ENCODE measurements at places on chromosomes 3 and 15. TPM values are rescaled to one million over a fixed set of nuclear protein-coding genes. Genes with fewer than 3 reads are reported as not detected.

- no peaks in the 10 kb centered on the region for H3K36me3 ChIP-seq
Observed at GRCh38 chr15:46126581-46126980, 491.8 kb downstream of the SQOR start.

- no peaks in the 10 kb centered on the region for H3K36me3 ChIP-seq
- no peak for DNase-seq
- H3K27me3 ChIP-seq, result peaks cover 4% of the 10 kb centered on the region
- no peaks in the 10 kb centered on the region for H3K4me1 ChIP-seq
- H3K4me3 ChIP-seq, result no peak overlapping the region
- no peak overlapping the region for H3K27ac ChIP-seq
Observed at GRCh38 chr3:73141525-73141924, 80.1 kb downstream of the EBLN2 start.

DNA sequence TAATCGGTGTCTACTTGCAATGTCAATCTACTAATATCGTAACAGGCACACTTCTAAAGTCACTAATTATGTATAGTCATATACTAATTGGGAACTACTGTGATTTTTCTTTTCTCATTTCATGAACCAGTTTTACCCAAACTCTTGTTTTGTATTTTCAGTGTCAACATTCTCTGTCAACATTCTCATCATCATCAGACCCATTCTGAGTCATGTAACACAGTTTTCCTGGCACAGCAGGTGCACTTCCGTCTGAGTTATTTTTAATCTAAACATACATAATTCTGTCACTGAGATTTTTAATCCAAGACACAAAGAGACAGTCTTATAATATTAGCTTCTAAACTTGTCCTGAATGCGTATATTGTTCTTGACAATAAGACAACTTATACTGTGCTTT, 205.1 kb upstream of the EIF1B start:
- H3K4me1 ChIP-seq, result no peaks in the 10 kb centered on the region
- no peak for DNase-seq
- H3K27me3 ChIP-seq, result peaks cover 3% of the 10 kb centered on the region
- H3K36me3 ChIP-seq, result no peaks in the 10 kb centered on the region

- H3K4me1 ChIP-seq, result peaks cover 50% of the 10 kb centered on the region
- no peak for DNase-seq
- H3K4me3 ChIP-seq, result no peak overlapping the region
- peak overlapping the region; percentile 74 for H3K27ac ChIP-seq
- peaks cover 13% of the 10 kb centered on the region for H3K36me3 ChIP-seq
- H3K27me3 ChIP-seq, result no peaks in the 10 kb centered on the region
Observed at GRCh38 chr3:72629191-72629631, 219.0 kb downstream of the SHQ1 start.

DNA sequence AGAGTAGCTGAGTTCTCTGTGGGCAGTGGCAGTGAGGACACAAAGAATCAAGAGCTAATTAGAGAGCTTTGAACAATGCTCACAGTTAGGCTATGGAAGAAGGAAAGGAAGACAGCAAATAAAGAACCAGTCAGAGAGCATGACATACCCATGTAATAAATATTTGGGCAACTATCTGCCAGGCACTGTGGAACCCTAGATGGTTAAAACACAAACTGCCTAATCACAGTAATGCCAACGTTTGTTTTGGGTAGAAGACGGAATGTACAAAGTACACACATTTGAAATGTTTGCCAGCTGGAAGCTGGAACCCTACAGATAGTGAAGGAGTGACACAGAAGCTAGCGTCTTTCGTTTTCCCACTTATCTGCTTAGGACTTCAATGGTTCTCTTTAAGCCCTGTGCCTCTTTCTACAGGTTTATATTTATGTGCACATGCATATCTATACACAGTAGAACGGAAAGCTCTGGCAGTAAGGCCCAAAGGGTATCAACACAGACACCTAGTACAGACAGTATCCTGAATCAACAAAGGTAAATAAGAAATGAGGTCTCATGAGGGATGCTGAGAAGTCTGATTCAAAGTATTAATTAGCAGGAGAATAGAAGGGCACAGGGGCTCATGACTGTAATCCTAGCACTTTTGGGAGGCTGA, 44.6 kb downstream of the ANKRD28 start:
- H3K4me3 ChIP-seq, result no peak overlapping the region
- H3K36me3 ChIP-seq, result peaks cover 62% of the 10 kb centered on the region
- no peaks in the 10 kb centered on the region for H3K27me3 ChIP-seq
- H3K27ac ChIP-seq, result no peak overlapping the region

GRCh38 chr3:138946663-138947494, at the start of the genes FOXL2 and FOXL2NB:
Gene FOXL2 (minus strand): TSS chr3:138947137. CDS start chr3:138946722, 415 bp downstream.
Gene FOXL2NB (plus strand): TSS chr3:138947217. CDS start chr3:138947365, 148 bp downstream.
- DNase-seq, result no peak
- H3K4me1 ChIP-seq, result peaks cover 31% of the 10 kb centered on the region
- H3K27me3 ChIP-seq, result peaks cover 87% of the 10 kb centered on the region
- peak within 1 kb of the TSS; percentile 46 for H3K27ac ChIP-seq
- peaks cover 2% of the 10 kb centered on the region for H3K36me3 ChIP-seq
- H3K4me3 ChIP-seq, result peak within 1 kb of the TSS; percentile 41

- no peak overlapping the region for H3K27ac ChIP-seq
- DNase-seq, result no peak
- H3K4me3 ChIP-seq, result no peak overlapping the region
- no peaks in the 10 kb centered on the region for H3K4me1 ChIP-seq
- no peaks in the 10 kb centered on the region for H3K36me3 ChIP-seq
Observed at GRCh38 chr15:71103102-71103676, 12.1 kb upstream of the THSD4 start.

- DNase-seq, result peak; percentile 64
- H3K4me3 ChIP-seq, result peak overlapping the region; percentile 36
- H3K36me3 ChIP-seq, result peaks cover 3% of the 10 kb centered on the region
- H3K27me3 ChIP-seq, result no peaks in the 10 kb centered on the region
- peaks cover 80% of the 10 kb centered on the region for H3K4me1 ChIP-seq
Observed at GRCh38 chr15:50880651-50881114, 27.8 kb upstream of the AP4E1 start.

PLAAT1 gene
- not detected for total RNA-seq

ST3GAL6 gene
- 0.12 TPM for total RNA-seq

BCL6 gene
- total RNA-seq, result 12.1 TPM

FGD5 gene
- total RNA-seq, result not detected

DNASE1L3 gene
- total RNA-seq, result not detected

MCTP2 gene
- total RNA-seq, result 67.2 TPM

REC114 gene
- not detected for total RNA-seq

ISLR gene
- not detected for total RNA-seq

All from activated CD8-positive, alpha-beta memory T cell treated with anti-CD3 and anti-CD28 coated beads, Interleukin-2, amount 10 ng/mL, durations not matched to agents 7 days and 5 days (primary cell).